Hindlimb muscle (tissue), 1 donor: ENCODE measurements at places on chromosomes 13 and 19. TPM values are rescaled to one million over a fixed set of nuclear protein-coding genes. Genes with fewer than 3 reads are reported as not detected.
A peak's percentile ranks its signal among the peaks of the same experiment; 100 is the strongest.

GRCh38 chr19:49167857-49168409 is 10.3 kb downstream of the TRPM4 start:
- no peak for DNase-seq

- DNase-seq, result no peak
These were observed 82.8 kb upstream of the MRI1 start for GRCh38 chr19:13681509-13681908.

- no peak for DNase-seq
These were observed 19.7 kb upstream of the CPB2 start for GRCh38 chr13:46124531-46124966.

- no peak for DNase-seq
These were observed 33.0 kb upstream of the ZNF808 start for GRCh38 chr19:52494518-52494917.

DNA sequence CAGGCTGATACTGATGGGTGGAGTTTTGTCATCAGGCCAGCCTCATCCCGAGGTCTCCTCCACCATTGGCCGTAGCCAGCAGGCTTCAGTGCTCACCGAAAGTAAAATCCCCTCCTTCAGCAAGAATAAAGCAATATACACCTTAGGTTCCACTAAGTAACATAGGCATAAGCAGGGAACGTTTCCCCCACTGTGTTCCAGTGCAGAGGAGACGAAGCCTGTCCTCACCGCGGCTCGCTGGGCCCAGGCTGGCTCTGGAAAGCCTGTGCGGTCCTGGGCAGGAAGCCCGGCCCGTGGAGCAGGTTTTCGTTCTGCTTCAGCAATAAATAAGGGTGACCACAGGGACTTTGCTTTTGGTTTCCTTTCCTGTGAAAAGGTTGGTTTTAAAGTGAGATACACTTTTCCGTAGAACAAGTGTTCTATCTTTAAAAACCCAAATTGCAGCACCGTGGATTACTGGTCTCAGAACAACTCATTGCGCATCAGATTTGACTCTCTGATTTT is 16.3 kb upstream of the TEX29 start:
- DNase-seq, result no peak

DNA sequence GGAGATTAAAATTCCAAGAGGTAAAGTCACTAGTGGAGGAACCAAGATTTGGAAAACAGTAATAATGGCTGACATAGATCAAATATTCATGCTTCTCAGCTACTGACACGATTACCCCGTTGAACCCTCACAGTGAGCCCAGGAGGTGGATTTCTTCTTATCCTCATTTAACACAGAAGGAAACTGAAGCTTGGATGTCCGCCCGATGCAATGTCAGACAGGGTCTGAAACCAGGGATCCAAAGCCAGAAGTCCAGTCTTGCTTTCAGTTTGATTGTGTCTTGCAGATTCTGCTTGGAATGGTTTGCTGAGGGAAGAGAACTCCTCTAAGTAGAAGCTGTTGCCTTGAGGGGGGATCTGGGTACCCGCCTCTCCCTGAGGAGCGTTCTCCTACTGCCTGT is 404.7 kb downstream of the KCNRG start:
- DNase-seq, result peak; percentile 25

GRCh38 chr13:61648547-61648946 is 232.9 kb upstream of the PCDH20 start:
- no peak for DNase-seq

DNA sequence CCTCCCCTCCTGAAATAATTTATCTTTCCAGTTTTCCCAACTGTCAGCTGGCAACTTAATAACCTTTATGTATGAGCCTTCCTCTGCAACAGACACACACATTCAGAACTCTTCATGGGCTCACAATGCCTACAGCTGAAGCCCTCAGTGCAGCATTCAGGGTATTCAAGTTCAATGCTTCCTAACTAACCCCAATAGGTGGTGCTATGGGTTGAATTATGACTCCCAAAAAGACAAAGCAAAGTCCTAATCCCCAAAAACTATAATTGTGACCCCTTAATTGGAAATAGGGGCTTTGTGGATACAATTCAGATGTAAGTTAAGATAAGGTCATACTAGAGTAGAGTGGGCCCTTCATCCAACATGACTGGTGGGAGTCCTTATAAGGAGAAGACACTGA is 202.2 kb downstream of the SUCLA2 start:
- no peak for DNase-seq

- DNase-seq, result no peak
These were observed 15.7 kb downstream of the CIC start for GRCh38 chr19:42284591-42285341.

- DNase-seq, result no peak
These were observed 19.5 kb upstream of the ALOX5AP start for GRCh38 chr13:30715837-30716236.

DNA sequence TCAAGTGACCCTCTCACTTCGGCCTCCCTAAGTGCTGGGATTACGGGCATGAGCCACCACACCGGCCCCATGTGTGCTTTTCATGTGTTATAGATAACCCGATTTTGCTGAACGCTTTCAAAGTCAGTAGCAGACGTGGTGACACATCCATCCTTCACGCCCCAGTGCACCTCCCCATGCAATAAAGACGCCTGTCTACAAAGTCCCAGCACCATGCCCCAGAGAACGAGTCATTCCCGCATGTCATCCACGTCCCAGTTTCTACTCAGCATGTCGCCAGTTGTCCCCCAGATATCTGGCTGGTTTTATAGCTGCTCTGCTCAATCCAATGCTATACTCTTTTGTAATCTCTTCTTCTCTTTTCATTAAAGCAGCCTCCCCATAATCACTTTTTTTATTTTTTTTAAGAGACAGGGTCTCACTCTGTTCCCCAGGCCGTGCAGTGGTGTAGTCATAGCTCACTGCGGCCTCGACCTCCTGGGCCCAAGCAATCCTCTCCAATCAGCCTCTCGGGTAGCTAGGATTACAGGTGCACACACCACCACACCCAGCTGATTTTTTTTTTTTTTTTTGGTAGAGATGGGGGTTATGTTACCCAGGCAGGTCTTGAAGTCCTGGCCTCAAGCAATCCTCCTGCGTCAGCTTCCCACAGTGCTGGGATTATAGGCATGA is 42.5 kb downstream of the DNM2 start:
- DNase-seq, result no peak

- DNase-seq, result no peak
These were observed 40.4 kb downstream of the ATP11A start for GRCh38 chr13:112730157-112730671.

DNA sequence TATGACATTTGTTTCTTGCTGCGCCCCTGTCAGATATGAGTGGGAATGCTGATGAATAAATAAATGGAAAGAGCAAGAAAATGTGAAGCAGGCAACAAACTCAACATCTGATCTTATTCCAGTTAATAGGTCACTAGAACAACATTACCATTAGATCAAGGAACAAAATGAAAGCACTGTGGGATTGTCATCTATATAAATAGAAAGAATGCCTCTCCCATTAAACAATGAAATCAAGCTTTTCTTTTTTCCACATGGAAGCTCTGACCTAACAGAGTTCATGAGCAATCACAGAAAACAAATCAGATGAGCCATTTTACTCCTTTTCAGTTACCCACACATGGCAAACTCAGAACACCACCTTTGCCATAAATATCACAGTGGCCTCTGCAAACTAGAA is 354.8 kb downstream of the SUCLA2 start:
- no peak for DNase-seq

DNA sequence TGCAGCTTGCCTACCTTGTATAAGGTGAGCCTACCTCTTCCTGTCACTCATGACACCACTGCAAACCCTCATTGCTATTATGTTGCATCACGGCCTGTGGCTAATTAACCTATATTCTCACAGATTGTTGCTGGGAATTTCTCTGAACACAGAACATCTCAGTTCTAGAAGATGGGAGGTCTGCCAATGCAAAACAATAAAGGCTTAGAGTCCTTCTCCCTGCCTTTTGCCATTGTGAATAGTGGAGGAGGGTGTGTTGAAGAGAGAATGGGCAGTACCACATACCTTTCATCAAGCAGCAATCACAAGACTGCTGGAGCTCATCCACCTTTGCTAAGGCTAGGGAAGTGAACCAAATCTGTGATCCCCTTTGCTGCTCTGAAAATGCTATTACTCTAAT is 34.4 kb downstream of the WDFY2 start:
- DNase-seq, result no peak

DNA sequence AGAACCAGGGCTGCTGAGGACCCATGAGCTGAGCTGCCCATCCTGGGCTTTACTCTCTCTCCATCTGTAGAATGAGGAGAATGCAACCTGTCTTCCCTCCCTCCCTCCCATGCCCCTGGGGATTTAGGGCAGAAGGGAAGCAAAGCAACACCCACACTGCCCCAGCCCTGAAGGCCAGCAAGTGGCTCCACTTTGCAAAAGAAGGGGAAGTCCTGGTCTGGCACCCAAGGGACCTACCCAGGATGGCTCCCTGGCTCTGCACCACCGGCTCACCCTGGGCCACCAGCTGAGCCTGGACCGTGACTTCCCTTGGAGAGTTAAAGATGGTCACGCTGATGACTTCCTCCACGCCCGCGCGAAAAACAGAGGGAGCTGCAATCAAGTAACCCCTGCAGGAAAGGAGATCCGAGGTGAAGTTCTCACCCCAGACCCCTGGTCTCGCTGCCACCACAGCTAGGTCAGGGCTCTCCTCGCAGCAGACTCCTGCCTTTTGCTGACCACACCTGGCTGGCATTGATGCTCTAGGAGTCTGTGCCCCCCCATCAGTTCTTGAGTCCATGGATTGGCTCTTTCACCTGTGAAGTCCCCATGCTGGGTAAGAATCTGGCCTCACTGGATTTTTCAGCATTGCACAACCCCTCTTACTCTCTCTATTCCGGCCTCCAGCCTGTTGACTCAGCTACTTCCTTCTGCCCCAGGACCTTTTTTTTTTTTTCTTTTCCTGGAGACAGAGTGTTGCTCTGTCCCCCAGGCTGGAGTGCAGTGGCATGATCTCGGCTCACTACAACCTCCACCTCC is 4.6 kb downstream of the CPAMD8 start:
- DNase-seq, result no peak

- DNase-seq, result no peak
These were observed 50.6 kb upstream of the PCDH20 start for GRCh38 chr13:61466280-61466679.

- no peak for DNase-seq
These were observed 39.8 kb upstream of the TPM4 start for GRCh38 chr19:16036397-16036925.

DNA sequence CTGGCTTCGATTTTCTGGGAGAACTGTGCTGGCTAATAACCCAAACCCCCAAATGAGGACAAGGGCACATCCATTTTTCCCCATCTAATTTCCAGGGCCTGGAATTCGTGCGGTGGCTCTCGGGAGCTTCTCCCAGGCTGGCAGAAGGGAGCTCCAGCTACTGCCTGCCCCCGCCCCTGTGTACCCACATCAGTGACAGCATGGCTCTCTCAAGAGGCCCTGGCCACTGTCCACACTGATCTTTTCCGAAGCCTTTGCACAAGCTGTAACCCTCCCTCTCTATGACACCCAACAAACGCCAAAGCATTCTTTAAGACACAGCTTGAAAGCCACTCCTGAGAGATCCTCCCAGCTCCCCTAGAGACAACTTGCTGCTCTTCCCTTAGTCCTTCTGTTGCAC is 73.1 kb downstream of the ZIC5 start:
- no peak for DNase-seq

GRCh38 chr19:3852614-3853254 is 16.1 kb downstream of the ZFR2 start:
- DNase-seq, result no peak

- DNase-seq, result no peak
These were observed 789.8 kb downstream of the SLITRK6 start for GRCh38 chr13:85009447-85009846.

- no peak for DNase-seq
These were observed 1090.0 kb downstream of the SLITRK5 start for GRCh38 chr13:88761145-88761544.

SHANK1 gene
- 38.7 TPM for polyA plus RNA-seq

CBLC gene
- polyA plus RNA-seq, result not detected

FGF9 gene
- 14.3 TPM for polyA plus RNA-seq

NLRP7 gene
- not detected for polyA plus RNA-seq

MEIOSIN gene
- not detected for polyA plus RNA-seq

PNMA8B gene
- 3.0 TPM for polyA plus RNA-seq

KLK5 gene
- polyA plus RNA-seq, result not detected

S1PR4 gene
- polyA plus RNA-seq, result 0.34 TPM

ZNF91 gene
- 28.7 TPM for polyA plus RNA-seq

KLK3 gene
- not detected for polyA plus RNA-seq

CLEC17A gene
- polyA plus RNA-seq, result not detected

TMEM145 gene
- 0.41 TPM for polyA plus RNA-seq
